ENCODE measurements at places on chromosomes 3 and 15. TPM values are rescaled to one million over a fixed set of nuclear protein-coding genes. Genes with fewer than 3 reads are reported as not detected.

- no peaks in the 10 kb centered on the region for H3K36me3 ChIP-seq
- no peak overlapping the region for H3K27ac ChIP-seq
- DNase-seq, result no peak
- H3K4me1 ChIP-seq, result peaks cover 4% of the 10 kb centered on the region
- no peak overlapping the region for H3K4me3 ChIP-seq
Measured at GRCh38 chr3:112319516-112320276, 13.3 kb upstream of the CD200 start.

DNA sequence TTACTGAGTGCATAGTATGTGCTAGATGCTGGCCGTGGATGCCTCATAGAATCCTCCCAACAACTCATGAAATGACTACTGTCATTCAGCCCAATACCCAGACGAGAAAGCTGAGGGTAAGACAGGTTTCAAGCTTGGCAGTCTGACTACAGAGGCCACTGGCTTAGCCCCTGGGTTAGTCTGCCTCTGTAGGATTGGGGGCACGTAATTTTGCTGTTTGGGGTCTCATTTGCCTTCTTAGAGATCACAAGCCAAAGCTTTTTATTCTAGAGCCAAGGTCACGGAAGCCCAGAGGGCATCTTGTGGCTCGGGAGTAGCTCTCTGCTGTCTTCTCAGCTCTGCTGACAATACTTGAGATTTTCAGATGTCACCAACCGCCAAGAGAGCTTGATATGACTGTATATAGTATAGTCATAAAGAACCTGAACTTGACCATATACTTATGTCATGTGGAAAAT, 1.0 kb upstream of the CCR5 start:
- no peak overlapping the region for H3K27ac ChIP-seq
- no peak overlapping the region for H3K4me3 ChIP-seq
- no peak for DNase-seq
- H3K36me3 ChIP-seq, result no peaks in the 10 kb centered on the region

DNA sequence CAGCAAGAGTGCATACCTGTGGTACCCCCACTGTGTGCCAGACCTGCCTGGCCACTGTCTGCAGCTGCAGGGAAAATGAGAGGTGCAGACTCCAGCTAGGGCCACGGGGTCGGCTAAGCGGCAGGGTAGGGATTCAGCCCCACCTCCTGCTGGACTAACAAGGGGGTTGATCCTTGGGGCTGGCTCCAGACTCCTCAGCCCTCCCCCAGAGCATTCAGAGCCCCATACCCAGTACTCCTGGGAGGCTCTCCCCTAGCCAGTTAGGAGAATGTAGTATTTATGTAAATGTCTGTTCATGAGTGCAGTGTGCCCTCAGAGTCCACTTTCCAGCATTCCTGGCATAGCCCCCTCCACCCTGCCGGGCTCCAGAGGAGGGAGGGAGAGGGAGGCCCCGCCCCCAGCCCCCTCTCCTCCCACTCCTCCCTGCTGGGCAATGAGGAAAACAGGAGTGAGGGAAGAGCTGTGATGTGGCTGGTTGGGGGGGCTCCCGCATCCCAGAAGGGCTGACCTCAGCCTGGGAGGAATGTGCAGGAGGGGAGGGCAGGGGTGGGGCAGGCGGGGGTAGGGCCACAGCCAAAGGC, 4.5 kb upstream of the SEMA3B start:
- H3K27ac ChIP-seq, result peak overlapping the region; percentile 95
- H3K4me1 ChIP-seq, result peaks cover 75% of the 10 kb centered on the region
- DNase-seq, result peak; percentile 85
- H3K36me3 ChIP-seq, result no peaks in the 10 kb centered on the region
- no peaks in the 10 kb centered on the region for H3K27me3 ChIP-seq

- peak; percentile 39 for DNase-seq
- no peaks in the 10 kb centered on the region for H3K36me3 ChIP-seq
- H3K4me1 ChIP-seq, result peaks cover 48% of the 10 kb centered on the region
- no peaks in the 10 kb centered on the region for H3K27me3 ChIP-seq
- H3K27ac ChIP-seq, result no peak overlapping the region
- peak overlapping the region; percentile 90 for H3K4me3 ChIP-seq
Measured at GRCh38 chr15:66707310-66708082, 5.5 kb downstream of the SMAD6 start.

- H3K36me3 ChIP-seq, result no peaks in the 10 kb centered on the region
- peak overlapping the region; percentile 89 for H3K27ac ChIP-seq
- peaks cover 10% of the 10 kb centered on the region for H3K4me1 ChIP-seq
Measured at GRCh38 chr15:57591237-57591821, 375 bp upstream of the MYZAP start.

- H3K27ac ChIP-seq, result no peak overlapping the region
Measured at GRCh38 chr3:107928084-107928445, 162.8 kb downstream of the CD47 start.

- no peak overlapping the region for H3K4me3 ChIP-seq
- DNase-seq, result no peak
- peaks cover 8% of the 10 kb centered on the region for H3K4me1 ChIP-seq
Measured at GRCh38 chr15:63357061-63357460, 24.6 kb downstream of the CA12 start.

GRCh38 chr3:31242026-31242960, 290.4 kb upstream of the STT3B start:
- no peaks in the 10 kb centered on the region for H3K27me3 ChIP-seq
- H3K36me3 ChIP-seq, result no peaks in the 10 kb centered on the region
- no peaks in the 10 kb centered on the region for H3K4me1 ChIP-seq
- H3K27ac ChIP-seq, result no peak overlapping the region
- no peak for DNase-seq

GRCh38 chr3:13285007-13285567, 135.0 kb downstream of the NUP210 start:
- H3K27me3 ChIP-seq, result peaks cover 48% of the 10 kb centered on the region
- H3K4me1 ChIP-seq, result peaks cover 19% of the 10 kb centered on the region
- H3K27ac ChIP-seq, result no peak overlapping the region
- DNase-seq, result no peak
- H3K4me3 ChIP-seq, result no peak overlapping the region

- no peak for DNase-seq
- H3K4me1 ChIP-seq, result no peaks in the 10 kb centered on the region
- H3K27ac ChIP-seq, result no peak overlapping the region
- no peaks in the 10 kb centered on the region for H3K36me3 ChIP-seq
Measured at GRCh38 chr15:37767841-37768455, 166.5 kb upstream of the TMCO5A start.

GRCh38 chr3:4972652-4973643, 6.3 kb upstream of the BHLHE40 start:
- no peak overlapping the region for H3K4me3 ChIP-seq
- no peak overlapping the region for H3K27ac ChIP-seq
- H3K27me3 ChIP-seq, result no peaks in the 10 kb centered on the region
- H3K36me3 ChIP-seq, result no peaks in the 10 kb centered on the region
- peaks cover 22% of the 10 kb centered on the region for H3K4me1 ChIP-seq

GRCh38 chr3:34256021-34256420, 457.6 kb downstream of the PDCD6IP start:
- no peak for DNase-seq
- no peaks in the 10 kb centered on the region for H3K4me1 ChIP-seq
- no peaks in the 10 kb centered on the region for H3K36me3 ChIP-seq

DNA sequence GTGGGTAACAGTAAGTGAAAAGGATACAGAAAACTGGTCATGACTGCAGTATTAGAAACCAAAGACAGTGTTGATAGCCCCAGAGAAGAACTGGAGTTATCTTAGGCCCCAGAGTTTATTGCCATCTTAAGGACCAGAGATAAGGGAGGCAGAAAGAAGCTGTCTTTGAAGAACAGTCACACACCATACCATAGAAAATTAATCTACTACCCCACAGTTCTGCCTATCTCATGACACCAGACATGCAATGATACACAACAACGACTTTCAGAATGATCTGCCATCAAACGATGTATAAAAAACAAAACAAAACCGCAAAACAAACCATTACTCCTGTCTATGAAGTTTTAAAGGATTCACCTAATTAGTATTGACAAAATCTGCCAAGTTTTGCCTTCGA, 9.6 kb downstream of the CPOX start:
- H3K36me3 ChIP-seq, result peaks cover 87% of the 10 kb centered on the region
- no peak overlapping the region for H3K27ac ChIP-seq
- DNase-seq, result no peak
- no peak overlapping the region for H3K4me3 ChIP-seq

GRCh38 chr3:16461463-16462245, 51.8 kb downstream of the RFTN1 start:
- no peaks in the 10 kb centered on the region for H3K27me3 ChIP-seq
- DNase-seq, result no peak
- H3K27ac ChIP-seq, result no peak overlapping the region
- no peak overlapping the region for H3K4me3 ChIP-seq
- H3K36me3 ChIP-seq, result no peaks in the 10 kb centered on the region

- H3K36me3 ChIP-seq, result no peaks in the 10 kb centered on the region
- peaks cover 9% of the 10 kb centered on the region for H3K4me1 ChIP-seq
- DNase-seq, result no peak
Measured at GRCh38 chr15:82183121-82184031, 79.2 kb downstream of the EFL1 start.

- H3K4me1 ChIP-seq, result no peaks in the 10 kb centered on the region
- no peaks in the 10 kb centered on the region for H3K27me3 ChIP-seq
- no peak overlapping the region for H3K4me3 ChIP-seq
- peaks cover 11% of the 10 kb centered on the region for H3K36me3 ChIP-seq
- no peak overlapping the region for H3K27ac ChIP-seq
- no peak for DNase-seq
Measured at GRCh38 chr15:42364529-42364928, 5.2 kb downstream of the CAPN3 start.

DNA sequence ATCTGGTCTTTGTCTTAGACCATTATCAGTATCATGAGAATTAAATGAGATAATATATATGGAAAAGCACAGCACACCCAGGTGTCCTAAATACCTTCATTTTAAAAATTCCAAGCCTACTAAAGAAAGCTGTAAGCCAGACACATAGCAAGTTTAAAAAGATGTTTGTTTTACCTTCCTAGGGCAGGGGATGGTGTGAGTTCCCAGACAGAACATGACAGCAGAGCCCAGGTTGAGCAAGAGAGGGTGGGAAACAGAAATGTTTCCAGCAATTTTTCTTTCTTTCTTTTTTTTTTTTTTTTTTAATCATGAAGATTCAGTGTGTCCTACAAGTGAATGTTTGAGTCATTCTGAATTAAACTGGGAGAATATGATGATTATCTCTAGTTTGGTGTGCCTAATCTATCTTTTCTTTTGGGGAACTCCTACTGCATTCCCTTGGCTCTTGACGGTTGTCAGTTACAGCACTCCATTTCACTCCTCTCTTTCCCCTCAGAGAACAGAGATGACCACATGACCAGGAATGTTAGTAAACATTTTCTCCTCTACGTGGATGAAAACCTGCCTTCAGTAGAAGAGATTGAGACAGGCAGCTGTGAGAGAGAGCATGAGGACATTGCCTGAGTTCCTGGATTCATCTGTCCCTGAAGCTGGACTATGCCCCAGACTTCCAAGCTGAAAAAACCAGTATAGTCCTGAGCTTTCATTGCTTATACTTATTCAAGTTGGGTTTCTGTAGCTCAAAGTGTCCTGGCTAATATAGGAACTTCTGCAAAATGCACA, 54.5 kb upstream of the ARL14 start:
- no peaks in the 10 kb centered on the region for H3K4me1 ChIP-seq
- no peak for DNase-seq
- H3K4me3 ChIP-seq, result no peak overlapping the region

- no peaks in the 10 kb centered on the region for H3K27me3 ChIP-seq
- H3K4me3 ChIP-seq, result no peak overlapping the region
- DNase-seq, result no peak
- peaks cover 33% of the 10 kb centered on the region for H3K4me1 ChIP-seq
- H3K36me3 ChIP-seq, result no peaks in the 10 kb centered on the region
Measured at GRCh38 chr15:35306361-35306981, 221.4 kb upstream of the NANOGP8 start.

- no peak for DNase-seq
- no peaks in the 10 kb centered on the region for H3K36me3 ChIP-seq
- peaks cover 6% of the 10 kb centered on the region for H3K27me3 ChIP-seq
- no peak overlapping the region for H3K27ac ChIP-seq
Measured at GRCh38 chr3:113712129-113712528, 15.7 kb upstream of the USF3 start.

- DNase-seq, result no peak
- H3K27ac ChIP-seq, result no peak overlapping the region
- H3K36me3 ChIP-seq, result no peaks in the 10 kb centered on the region
- no peaks in the 10 kb centered on the region for H3K4me1 ChIP-seq
- no peaks in the 10 kb centered on the region for H3K27me3 ChIP-seq
Measured at GRCh38 chr3:194801461-194802432, 116.1 kb downstream of the FAM43A start.

DNA sequence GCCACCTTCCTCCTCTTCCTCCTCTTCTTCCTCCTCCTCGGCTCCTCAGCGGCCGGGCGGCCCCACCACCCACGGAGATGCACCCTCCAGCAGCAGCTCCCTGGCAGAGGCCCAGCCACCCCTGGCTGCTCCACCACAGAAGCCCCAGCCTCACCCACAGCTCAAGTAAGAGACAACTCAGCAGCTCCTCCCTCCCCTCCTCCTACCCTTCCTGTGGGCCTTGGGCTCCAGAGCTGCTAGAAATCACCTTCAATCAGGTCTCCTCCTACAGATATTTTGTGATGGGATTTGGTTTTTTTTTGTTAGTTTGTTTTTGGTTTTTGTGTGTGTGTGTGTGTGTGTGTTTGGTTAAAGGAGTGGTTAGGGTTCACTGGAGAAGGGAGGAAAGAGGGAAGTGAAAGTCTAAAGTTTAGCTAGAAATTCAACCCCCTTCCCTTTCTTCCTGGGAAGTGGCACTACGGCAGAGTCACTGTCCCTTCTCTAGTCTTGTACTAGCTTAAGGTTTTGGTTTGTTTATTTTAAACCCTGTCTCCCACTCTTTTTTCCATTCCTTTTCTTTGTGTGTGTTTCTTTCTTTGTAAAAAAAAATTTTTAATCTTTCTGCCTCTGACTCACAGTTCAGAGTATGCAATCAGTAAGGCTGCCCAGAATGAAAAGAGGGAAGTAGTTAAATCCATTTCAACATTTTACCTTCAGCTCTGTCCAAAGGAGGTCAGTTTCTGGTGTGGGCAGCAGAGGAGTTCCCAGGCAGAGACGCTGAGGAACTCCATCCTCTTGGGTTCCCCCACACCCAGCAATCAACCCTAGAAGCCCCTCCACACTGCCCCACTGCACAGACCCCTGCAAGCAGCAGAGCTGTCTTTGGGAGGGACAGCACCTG, 29.0 kb upstream of the TIMP4 start:
- H3K4me1 ChIP-seq, result no peaks in the 10 kb centered on the region
- peak; percentile 81 for DNase-seq
- H3K4me3 ChIP-seq, result no peak overlapping the region

GRCh38 chr3:11284011-11284410, 11.8 kb downstream of the ATG7 start:
- peaks cover 26% of the 10 kb centered on the region for H3K36me3 ChIP-seq
- DNase-seq, result no peak
- H3K4me3 ChIP-seq, result no peak overlapping the region
- H3K27me3 ChIP-seq, result no peaks in the 10 kb centered on the region

Gene LMLN
- 9.0 TPM for total RNA-seq

Gene PGBD4
- total RNA-seq, result 2.0 TPM

Gene HGD
- total RNA-seq, result not detected

Gene NLGN1
- 11.0 TPM for total RNA-seq

Gene C2CD4B
- 3.5 TPM for total RNA-seq

Gene GPR149
- not detected for total RNA-seq

Gene SLC22A14
- not detected for total RNA-seq

Gene FAM107A
- 144 TPM for total RNA-seq

Gene SNX22
- 1.4 TPM for total RNA-seq

Gene CORO2B
- total RNA-seq, result 3.4 TPM

Gene BCL2A1
- 0.91 TPM for total RNA-seq

Gene CSPG4
- 18.8 TPM for total RNA-seq

Gene PLS1
- 1.8 TPM for total RNA-seq

Measured in heart left ventricle (tissue), 16 donors.